NCI-H82 (cell line): ENCODE measurements at places on chromosomes 7 and 10.

DNA sequence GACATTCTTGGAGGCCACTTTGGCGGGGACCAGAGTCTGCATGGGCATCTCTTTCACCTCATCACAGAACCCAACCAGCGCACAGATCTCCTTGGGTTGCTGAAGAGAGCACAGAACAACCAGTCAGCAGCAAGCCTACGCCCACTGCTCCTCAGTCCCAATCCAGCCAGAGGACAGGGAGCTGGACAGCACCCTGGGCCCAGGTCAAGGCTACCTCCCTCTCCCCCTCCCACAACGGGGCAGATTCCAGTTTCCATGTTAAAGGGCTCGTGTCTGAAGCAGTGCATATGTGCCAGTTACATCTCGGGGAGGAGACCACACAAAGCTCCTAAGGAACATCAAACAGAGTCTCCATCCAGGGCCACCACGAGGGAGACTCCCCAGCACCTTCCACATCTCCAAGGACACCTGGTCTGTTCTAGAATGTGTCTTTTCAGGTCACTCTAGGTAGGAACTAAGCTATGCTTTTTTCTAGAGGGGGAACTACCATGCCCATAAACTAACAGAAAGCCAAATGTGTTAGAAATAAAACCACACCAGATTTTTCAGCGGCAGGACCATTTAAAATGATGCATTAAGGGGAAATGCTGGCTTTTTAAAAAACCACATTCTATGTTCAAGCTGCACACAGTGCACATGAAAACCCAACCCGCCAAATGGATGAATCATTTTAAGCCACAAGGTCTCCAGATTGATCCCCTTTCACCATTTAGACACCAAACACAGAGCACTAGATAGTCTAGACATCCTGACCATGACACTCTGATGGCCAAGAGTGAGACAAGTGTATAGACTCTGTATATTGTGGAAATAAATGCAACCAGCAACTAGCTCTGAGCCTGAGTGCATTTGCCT, 28.9 kb downstream of the PSAP start:
- no peak for DNase-seq

DNA sequence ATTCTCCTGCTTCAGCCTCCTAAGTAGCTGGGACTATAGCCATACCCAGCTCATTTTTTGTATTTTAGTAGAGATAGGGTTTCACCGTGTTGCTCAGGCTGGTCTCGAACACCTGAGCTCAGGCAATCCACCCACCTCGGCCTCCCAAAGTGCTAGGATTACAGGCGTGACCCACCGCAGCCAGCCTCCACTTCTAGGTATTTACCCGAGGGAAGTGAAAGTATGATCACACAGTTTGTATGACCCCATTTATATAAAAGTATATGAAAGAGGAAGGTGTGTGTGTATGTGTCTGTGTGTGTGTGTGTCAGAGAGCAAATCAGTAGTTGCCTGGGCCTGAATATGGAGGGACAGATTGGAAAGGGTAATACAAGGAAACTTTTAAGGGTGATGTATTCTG, 2.0 kb upstream of the PURB start:
- no peak for DNase-seq

- DNase-seq: peak; percentile 84
Measured at GRCh38 chr7:100705320-100705752, 585 bp upstream of the POP7 start.

DNA sequence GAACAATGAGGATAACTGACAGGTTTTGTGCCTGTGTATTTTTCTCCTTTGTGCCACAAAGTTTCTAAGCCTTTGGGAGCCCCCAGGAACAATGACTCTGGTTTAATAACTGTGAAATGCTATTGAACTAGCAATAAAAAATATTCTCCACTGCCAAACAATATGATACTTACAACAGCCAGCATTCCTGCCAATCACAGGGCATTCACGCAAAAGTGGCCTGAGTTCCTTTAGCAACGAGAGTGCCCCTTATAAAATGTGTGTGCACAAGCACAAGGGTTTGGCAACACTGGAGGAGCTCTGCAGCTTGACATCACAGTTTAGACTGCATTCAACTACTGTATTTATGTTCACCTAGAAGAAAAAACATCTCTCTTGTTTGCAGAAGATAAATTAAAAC, 412.9 kb upstream of the NFE2L3 start:
- DNase-seq: no peak

DNA sequence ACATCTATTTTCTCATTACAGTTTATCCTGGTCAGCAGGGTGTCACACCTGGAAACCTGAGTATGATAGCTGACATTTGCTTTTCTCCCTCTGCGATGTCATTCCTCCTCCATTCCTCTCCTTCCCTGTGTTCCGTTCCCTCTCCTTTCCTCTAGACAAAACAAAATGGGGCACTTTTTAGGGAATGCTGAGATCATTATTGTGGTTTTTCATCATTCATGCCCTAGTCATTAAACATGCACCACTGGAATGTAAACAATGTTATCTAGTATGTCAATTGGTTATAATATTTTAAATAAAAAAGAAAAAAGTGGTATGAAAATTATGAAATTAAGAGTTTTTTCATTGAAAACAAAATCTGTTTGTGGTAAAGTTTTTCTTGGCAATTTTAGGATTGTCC, 132.6 kb downstream of the MAPK8 start:
- no peak for DNase-seq

DNA sequence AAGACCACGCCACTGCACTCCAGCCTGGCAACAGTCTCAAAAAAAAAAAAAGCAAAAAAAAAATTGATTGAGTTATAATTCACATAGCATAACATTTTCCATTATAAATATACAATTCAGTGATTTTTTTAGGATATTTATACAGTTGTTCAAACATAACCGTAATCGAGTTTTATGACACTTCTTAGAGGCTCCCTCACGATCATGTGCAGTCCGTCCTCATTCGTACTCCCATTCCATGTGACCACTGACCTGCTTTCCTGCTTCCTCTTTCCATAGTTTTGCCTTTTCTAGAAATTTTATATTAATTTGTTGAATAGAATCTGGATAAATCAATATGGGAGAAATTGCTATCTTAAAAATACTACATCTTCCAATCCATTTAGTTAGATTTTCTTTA, 45.7 kb downstream of the VTI1A start:
- DNase-seq: no peak

DNA sequence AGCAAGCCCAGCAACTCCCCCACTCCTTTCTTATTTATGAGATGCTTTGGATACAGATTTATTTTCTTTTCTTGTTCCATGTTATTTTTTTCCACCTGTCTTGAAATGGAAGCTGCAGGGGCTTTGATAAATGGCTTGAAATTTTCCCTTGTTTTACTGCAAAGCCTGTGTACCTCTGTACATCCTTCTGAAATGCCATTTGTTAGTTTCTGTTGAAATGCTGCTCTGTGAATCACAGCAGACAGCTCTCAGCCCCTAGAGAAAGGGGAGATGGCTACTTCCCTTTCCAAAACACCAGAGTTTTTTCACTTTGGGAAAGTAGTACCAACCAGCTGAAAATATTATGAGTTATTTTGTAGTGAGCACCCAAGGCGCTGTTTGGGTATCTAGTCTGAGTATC, 304.2 kb downstream of the ELMO1 start:
- DNase-seq: no peak

DNA sequence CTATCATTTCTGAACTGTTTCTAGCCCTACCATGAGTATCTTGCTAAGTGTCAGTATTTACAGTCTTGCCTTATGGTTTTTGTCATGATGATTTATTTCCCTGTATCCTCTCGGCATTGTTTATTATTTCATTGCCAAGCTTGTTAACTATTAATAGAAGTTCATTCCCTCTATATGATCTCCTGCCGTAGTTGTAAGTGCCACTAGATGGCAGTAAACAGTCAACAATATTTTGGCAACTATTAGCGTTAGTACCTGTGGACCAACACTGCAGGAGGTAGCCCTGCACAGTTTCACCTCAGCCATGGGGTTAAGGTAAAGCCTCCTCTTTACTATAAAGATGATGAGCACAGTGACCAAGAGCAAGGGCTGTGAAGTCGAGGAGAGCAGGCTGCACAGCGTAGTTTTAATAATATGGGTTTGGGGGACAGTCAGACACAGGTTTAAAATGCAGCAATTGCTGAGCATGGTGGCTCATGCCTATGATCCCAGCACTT, 26.1 kb upstream of the CCNJ start:
- DNase-seq: peak; percentile 78

DNA sequence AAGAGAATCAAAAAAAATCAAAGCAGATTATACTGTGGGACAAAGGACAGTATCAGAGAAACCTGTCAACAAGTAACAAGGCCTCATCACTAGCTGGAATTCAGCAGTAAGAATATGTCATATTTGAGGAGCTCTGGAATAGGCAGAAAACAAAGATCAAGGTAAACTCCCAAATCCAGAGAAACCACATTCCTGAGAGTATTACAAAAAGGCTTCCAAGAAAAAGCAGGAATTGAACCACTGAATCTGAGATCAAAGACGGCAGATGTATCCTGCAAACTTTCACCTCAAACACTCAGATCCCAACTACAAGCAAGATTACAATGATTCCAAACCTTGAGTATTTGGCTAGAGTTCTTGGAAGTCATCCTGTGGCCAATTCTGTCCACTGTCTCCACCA, 16.3 kb downstream of the TPK1 start:
- no peak for DNase-seq

- DNase-seq: peak; percentile 32
Measured at GRCh38 chr7:148697256-148698006, 1.3 kb upstream of the CUL1 start.

- no peak for DNase-seq
Measured at GRCh38 chr7:2509298-2509906, 10.2 kb upstream of the LFNG start.

DNA sequence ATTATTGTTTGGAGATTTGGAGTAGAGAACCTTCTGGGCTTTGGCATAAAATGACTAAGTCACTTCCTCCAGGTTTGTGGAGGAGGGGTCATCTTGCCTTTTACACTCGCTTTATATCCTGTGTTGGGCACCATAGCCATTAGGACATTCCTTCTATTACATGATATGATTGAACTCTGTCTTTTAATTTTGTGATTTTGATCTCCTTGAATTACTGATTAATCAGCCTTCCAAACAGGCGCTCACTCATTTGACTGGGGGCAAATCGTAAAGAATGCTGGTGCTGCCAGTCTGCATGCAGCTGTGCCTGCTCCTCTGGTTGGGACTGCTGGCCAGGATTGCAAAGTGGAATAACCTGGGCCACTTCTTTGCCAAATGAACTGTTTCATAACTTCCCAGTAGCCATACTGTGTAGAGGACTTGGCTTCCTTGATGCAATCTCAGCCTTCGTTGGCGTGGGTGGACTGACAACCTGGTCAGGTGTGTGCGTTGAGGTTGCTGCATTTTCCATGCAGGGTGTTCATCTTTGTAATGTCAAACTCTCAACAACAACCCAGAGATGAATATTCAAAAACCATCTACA, 65.9 kb upstream of the RAB11FIP2 start:
- DNase-seq: no peak

GRCh38 chr7:113912876-113913275, 5.9 kb downstream of the PPP1R3A start:
- no peak for DNase-seq

GRCh38 chr10:128972036-128972405, 495.0 kb upstream of the MGMT start:
- no peak for DNase-seq

DNA sequence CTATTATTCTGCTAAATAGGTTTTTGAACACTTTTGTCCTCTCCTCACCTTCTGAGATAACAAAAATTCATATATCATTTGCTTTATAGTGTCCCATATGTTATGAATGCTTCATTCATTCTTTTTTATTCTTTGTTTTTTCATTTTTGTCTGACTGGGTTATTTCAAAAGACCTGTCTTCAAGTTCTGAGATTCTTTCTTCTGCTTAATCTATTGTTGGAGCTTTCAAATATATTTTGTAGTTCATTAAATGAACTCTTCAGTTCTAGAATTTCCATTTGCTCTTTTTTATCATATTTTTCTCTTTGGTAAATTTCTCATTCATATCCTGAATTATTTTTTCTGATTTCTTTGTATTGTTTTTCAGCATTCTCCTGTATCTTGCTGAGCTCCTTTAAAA, 53.1 kb upstream of the SCIN start:
- DNase-seq: no peak

DNA sequence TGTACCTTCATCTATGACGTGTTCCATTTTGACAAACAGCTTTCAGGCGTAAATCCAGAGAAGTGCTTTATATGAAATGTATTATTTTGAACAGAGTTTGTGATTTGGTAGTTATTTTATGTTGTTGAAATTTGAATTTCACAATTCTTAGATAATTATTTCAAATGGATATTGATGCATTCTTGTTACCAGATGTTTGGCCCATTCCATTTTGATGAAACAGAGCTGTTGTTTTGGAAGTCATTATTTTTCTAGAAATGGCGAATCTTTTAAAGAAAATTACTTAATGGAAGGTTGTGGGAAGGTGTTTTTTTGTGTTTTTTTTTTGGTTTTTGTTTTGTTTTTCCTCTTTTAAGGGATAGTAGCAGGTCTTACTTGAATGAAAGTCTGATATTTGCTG, 2.4 kb downstream of the OTUD1 start:
- no peak for DNase-seq

- no peak for DNase-seq
Measured at GRCh38 chr10:110670335-110670734, 26.2 kb downstream of the RBM20 start.

DNA sequence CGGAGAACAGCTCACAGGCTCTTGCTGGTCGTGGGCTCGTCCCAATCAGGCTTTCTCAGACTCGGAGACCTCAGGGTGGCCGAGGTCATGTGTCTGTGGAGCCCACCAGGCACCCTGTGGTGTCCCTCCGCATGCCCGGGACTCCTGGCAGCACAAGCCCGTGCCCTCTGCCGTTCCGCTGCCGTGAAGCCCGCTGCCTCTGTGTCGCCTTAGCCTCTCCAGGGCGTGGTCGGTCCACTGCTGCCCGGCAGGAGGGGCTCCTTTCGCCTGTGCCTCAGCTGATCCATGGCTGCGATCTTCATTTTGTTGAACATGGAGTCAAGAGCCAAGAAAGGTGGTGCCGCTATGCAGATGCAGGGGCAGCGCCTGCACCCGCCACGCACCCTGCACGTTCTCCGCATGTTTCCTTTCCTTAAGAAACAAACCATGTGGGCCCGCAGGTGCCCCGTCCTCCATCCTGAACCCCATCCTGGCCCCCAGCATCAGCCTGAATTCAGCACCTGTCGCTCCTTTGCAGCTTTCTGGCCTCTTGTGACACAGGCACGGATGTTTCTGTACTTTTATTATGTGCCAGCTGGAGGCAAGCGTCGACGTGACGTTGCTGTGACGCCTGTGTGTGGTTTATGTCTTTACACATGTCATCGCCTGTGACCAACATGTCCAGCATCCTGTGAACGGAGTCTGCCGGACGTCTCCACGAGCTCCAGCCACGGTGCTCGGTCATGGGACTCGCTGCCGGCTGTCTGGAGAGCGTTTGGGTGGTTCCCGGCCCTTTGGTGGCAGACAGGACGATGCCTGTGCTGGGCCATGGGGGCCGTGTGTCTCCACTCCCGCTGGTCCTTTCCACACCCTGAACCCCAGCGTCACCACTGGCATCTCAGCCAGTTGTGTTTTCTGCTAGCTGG, 69.9 kb downstream of the NKX6-2 start:
- no peak for DNase-seq

GRCh38 chr10:120606051-120606764, 149.2 kb downstream of the PLPP4 start:
- no peak for DNase-seq

- no peak for DNase-seq
Measured at GRCh38 chr7:46781901-46782439, 799.9 kb downstream of the TNS3 start.

GRCh38 chr7:17123020-17123419, 175.4 kb upstream of the AHR start:
- no peak for DNase-seq

- no peak for DNase-seq
Measured at GRCh38 chr10:132389433-132390169, 7.4 kb upstream of the PWWP2B start.
